Activated naive CD8-positive, alpha-beta T cell treated with anti-CD3 and anti-CD28 coated beads, Interleukin-2, amount 10 ng/mL, durations not matched to agents 7 days and 5 days (primary cell): ENCODE measurements at places on chromosomes 6 and 20. TPM values are rescaled to one million over a fixed set of nuclear protein-coding genes. Genes with fewer than 3 reads are reported as not detected.
A peak's percentile ranks its signal among the peaks of the same experiment; 100 is the strongest.

RAET1L gene
- not detected for total RNA-seq

DNA sequence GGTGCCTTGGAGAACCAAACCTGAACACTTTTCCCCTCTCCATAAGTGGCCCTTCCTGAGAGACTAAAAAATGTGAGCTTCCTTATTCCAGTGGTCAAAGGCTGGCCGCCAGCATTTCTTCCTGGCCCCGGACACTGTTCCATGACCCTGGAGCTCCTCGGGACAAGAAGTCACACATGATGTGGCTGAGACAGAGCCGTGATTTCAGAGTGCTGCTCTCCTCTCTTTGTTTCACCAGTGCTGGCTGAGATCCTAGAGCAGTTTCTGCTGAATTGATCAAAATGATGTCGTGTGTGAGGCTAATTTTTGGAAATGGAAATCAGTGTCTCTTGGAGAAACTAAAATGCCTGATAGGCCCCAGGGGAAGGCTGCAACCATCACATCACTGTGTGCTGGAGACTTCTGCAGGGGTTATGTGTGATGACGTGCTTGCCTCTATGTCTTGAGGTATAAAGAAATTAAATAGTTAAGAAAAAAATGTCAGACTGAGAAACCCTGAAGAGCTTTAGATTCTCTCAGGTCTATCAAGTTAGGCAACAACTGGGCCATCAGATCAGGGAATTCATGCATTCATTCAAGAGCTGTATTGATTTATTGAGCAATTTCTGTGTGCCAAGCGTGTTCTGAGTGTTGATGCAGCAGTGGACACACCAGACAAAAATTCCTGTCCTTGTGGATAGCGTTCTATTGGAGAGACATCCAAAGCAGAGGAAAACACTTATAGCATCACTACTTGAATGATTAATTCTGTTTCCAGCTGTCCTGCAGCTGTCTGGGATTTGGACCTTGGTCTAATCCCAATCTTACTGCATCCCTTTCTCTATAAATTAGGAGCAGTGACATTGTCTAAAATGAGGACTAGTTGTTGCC is 72.7 kb upstream of the CCN6 start:
- DNase-seq: no peak

- DNase-seq: no peak
Measured at GRCh38 chr6:10725044-10725443, 2.2 kb downstream of the TMEM14C start.

DNA sequence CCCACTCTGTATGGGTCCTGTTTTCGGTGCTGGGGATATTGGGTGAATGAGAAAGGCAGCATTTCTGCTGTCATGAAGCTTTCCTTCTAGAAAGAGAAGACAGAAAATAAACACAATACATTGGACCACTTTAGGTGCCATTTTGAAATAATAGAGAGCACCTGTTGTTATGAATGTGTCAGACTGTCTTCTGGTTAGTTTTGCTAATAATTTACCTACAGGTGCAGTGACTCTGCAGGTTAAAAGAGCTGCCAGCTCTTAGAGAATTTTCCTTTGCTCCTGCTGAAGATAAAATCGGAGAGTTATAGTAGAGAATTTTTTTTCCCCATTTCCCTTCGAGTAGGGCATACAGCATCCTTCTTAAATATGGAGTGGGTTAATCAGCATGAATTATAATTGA is 21.9 kb upstream of the GCLC start:
- no peak for DNase-seq

ID4 gene
- total RNA-seq: not detected

RAB22A gene
- total RNA-seq: 17.3 TPM

GRCh38 chr6:93571346-93571745 is 152.0 kb upstream of the EPHA7 start:
- DNase-seq: no peak

DNA sequence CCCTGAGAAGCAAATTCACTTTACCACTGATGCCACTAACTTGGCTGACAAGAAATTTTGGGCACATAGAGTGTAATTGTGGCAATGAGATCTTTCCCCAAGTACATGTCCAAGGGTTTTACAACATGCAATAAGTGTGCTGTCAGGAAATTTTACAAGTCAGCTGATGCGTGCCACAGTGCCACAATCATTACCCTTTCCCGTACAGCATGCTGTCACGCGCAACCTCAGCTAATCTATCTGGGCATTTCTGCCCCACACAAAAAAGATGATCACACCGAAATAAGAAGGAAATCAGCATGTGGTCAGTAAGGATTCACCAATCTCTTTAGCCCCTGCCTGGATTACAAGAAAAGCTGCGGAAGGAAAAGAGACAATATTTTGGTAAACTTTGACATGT is 163.6 kb upstream of the PREP start:
- no peak for DNase-seq

DNA sequence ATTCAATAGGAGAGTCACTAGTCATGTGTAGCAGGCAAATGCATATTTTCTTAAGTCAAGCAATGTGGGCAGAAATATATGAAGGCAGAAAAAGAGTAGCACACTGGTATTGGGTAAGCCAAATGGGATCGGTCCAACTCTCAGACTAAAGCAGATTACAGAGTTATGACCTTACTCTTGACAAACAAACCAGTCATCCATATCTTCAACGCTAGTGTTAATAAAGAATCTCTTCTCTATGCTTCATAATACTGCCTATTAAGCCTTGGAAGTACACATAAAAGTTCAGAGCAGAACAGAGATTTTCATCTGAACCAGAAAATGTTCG is 320.2 kb upstream of the JARID2 start:
- no peak for DNase-seq

LAMA5 gene
- total RNA-seq: 0.80 TPM

GRCh38 chr6:107116328-107116892 is 1.1 kb upstream of the BEND3 start:
- no peak for DNase-seq

DNA sequence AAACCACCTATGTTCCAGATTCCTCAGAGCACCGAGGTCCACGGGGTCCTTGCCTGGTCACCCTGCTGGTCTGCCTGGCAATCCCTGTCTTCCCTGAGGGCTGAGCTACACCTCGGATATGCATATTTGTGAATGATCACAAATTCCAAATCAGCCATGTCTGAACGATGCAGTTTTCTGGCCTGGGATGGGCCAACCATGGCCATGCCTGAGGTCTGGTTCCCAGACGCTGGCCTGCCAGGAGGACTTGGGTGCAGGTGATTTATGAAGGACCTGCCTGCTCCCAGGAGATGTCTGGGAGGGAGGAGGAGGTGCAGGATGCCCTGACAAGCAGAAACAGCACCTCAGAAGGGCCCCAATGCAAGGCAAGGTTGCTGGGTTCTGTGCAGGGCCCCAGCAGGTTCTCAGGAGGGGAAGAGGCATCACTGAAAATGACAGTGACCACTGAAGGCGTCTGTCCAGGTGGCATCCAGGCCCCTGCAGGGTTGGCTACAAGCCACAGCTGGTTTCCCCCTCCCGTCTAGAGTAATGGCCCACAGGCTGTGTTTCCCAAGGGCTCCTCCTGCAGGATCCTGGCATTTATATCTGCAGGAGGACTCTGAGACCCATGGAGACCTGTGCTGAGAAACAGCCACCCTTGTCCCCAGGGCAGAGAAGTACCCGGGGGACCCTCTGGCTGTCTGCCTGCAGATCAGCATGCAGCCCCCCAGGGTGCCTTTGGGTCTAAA is 205.3 kb downstream of the TAF4 start:
- no peak for DNase-seq

FAM209B gene
- total RNA-seq: 1.1 TPM

DNA sequence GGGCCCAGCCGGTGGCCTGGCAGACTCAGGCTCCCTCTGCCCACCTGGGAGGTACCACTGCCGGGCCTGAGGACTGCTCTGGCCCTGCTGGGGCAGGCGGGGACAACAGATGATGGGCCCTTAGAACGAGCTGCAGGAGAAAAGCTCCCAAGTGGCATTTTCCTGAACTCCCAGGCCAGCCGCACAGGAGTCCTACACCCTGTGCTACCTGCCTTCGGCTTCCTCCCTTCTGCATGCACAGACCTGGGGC is 41.3 kb downstream of the DSTN start:
- no peak for DNase-seq

GRCh38 chr20:48951646-48952045 is 30.1 kb downstream of the ARFGEF2 start:
- DNase-seq: no peak

DNA sequence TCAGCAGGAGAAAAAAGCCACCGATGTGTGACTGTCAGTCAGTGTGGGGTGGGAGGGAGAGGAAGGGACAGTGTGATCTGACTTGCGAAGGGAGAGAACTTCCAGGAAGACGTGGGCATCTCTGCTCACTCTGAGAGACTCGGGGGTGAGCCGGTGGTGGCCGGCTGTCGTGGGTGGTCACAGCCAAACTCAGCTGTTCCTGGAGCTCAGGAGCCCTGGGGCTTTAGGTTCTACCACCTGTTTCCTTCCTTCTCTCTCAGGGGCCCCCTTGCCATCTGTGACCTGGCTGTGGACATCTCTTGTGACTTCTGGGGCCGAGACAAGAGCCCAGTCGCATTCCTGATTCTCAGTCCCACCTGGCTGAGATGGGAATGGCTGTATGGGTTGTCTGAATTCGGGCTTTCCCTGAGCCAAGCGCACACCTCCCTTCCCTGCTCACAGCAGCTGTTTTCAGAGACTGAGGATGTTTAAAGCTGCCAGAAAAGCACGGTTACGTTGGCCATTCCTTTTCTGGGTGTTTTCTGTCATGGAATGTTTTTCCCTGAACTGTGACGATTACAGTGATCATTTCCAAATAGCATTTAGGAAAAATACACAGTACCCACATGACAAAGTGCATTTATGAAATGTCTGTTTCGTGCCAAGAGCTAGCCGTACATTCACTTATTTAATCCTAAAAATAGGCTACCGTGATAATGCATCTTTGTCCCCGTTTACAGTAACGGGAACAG is 36.5 kb downstream of the SYNJ2 start:
- DNase-seq: no peak

DNA sequence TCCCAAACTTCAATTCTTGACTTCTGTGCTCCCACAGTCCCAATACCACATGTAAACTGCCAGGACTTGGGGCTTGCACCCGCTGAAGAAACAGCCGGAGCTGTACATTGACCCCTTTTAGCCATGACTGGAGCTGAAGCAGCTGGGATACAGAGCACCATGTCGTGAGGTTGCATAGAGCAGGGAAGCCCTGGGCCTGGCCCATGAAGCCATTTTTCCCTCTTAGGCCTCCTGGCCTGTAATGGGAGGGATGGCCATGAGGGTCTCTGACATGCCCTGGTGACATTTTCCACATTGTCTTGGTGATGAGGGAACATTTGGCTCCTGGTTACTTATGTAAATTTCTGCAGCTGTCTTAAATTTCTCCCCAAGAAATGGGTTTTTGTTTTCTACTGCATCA is 9.8 kb downstream of the RHAG start:
- no peak for DNase-seq

- DNase-seq: peak; percentile 81
Measured at GRCh38 chr6:142945446-142946180, 637 bp upstream of the HIVEP2 start.

ENPP4 gene
- 9.3 TPM for total RNA-seq

DNA sequence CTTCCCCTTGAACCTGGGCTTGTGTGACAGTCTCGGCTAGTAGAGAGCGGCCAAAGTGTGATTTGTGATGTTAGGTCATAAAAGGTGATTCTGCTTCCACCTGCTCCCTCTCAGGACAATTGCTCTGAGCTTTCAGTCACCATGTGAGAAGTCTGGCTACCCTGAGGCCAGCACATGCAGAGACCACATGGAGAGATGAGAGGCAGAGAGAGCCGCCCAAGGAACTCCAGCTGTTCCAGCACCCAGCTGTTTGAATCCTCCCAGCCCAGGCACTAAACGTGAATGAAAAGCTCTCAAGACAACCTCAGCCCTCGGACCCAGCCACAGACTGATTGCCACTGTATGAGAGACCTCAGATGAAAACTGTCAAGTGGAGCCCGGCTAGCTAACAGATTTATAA is 143.4 kb upstream of the EEF1E1 start:
- DNase-seq: no peak

DNA sequence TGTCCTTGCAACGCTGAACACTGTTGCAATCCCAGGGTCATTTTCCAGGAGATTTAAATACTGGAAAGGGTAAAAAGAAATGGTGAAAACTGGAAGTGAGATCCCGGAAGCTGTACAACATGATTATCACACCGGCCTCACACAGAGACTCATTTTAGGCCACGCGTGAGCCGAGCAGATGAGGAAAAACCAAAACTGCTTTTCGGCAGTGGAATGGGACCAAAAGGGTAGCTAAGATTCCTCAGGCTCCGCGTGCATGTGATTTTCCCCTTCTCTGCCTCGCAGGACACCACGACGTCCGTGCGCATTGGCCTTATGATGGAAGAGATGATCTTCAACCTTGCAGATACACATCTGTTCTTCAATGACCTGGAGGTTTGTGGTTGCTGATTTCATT is 213.7 kb downstream of the ZMYND8 start:
- DNase-seq: no peak

- no peak for DNase-seq
Measured at GRCh38 chr6:47483853-47484546, 6.4 kb downstream of the CD2AP start.

- no peak for DNase-seq
Measured at GRCh38 chr6:579339-579738, 77.6 kb downstream of the HUS1B start.

- no peak for DNase-seq
Measured at GRCh38 chr20:63177134-63177784, 38.7 kb downstream of the YTHDF1 start.

PPP1R16B gene
- total RNA-seq: 73.4 TPM

C4A gene
- 6.7 TPM for total RNA-seq

- DNase-seq: peak; percentile 72
Measured at GRCh38 chr20:62739581-62740285, 31.1 kb downstream of the NTSR1 start.

- no peak for DNase-seq
Measured at GRCh38 chr6:21393441-21394165, 199.9 kb upstream of the SOX4 start.

HDGFL1 gene
- total RNA-seq: not detected

- no peak for DNase-seq
Measured at GRCh38 chr6:152121910-152122309, 314.4 kb downstream of the ESR1 start.

GRCh38 chr20:1357921-1358671 is 29.2 kb upstream of the SDCBP2 start:
- DNase-seq: peak; percentile 54

FKBP1A gene
- 231 TPM for total RNA-seq

GRCh38 chr6:41801380-41801779 is 13.9 kb downstream of the TOMM6 start:
- no peak for DNase-seq

GRCh38 chr20:45322952-45323383 is 14.9 kb upstream of the MATN4 start:
- no peak for DNase-seq

GRCh38 chr20:3239026-3239866 is at the start of gene SLC4A11:
SLC4A11 (minus strand) TSS chr20:3239190; CDS start chr20:3239137, 53 bp downstream.
- peak; percentile 74 for DNase-seq

DNA sequence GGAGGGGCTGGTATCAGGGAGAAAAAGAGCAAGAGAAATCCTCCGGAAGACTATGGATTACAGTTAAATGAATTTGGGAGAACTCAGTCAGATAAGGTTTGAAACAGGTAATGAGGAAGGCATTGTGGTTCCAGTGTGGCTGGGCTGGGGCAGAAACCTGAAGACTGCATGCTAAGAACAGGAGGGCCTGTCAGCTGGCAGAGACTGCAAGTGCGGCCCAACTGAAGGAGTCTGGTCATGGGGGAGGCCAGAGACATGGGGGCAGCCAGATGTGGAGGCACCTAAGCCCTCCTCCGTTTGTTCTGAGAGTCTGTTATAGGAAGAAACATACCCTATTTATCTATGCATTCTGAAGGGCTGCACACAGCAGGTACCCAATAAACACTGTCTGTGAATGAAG is 16.6 kb downstream of the TFB1M start:
- no peak for DNase-seq

PAX1 gene
- not detected for total RNA-seq

DLK2 gene
- total RNA-seq: 0.37 TPM

GRCh38 chr20:54640800-54641199 is 165.4 kb downstream of the DOK5 start:
- DNase-seq: no peak

MAPK13 gene
- 40.5 TPM for total RNA-seq
